Calu3 (cell line): ENCODE measurements at places on chromosomes 16 and 17.
A peak's percentile ranks its signal among the peaks of the same experiment; 100 is the strongest.

DNA sequence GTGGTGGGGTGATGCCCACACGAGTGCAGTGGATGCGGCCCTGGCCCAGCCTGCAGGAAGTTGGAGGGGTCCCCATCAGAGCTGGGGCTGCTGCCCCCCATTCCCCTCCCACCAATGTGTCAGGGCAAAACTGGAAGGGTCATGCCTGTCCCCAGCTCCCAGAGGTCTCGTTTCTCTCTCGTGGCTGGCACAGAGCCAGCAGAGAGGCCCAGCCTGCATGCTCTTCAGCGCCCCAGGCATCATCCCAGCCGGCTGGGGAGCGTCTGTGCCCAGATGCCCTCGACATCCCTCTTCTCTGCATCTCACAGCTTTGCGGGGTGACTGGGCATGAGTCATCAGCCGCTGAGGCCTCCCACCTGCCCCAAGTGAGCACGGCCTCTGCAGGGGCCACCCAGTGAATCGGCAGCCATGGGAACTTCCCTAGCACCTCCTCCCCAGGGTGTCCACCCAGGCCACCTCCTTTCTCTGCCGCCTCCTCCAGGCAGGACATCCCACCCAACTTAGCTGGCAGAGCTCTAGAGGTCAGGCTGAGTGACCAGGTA is 9.8 kb upstream of the CSNK1D start:
- peak; percentile 55 for DNase-seq

- DNase-seq = no peak
These were observed 9.4 kb upstream of the CEP20 start for GRCh38 chr16:15897834-15898254.

- DNase-seq = no peak
These were observed 2.0 kb downstream of the ZNF319 start for GRCh38 chr16:57998486-57998885.

DNA sequence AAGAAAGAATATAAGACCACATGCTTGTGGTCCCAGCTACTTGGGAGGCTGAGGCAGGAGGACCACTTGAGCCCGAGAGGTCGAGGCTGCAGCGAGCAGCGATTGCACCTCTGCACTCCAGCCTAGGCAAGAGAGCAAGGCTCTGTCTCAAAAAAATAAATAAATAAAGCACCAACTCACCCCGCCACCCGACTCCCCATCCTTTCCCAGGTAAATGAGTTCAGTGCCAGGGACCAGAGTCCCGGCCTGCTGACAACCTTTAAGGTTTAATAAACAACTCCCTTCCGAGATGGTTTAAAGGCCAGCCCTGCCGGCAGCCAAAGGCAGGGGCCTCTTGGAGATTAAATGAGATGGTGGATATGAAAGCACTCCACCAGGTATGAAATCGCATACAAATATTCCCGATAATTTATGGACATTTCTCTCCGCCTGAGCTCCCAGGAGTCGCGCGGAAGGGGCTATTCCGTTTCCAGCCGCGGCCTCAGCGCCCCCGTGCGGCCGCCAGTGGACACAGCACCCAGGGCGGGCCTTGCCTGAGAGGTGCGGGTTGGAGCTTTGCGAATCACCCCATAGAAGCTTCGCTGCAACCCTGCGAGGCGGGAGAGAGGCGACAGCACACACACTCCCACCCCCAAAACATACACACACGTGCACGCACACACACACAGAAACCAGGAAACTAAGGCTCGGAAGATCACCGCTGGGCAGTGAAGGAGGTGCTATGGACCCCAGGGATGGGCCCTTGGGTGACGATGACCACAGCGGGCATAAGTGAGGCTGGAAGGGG is 4.0 kb upstream of the RPL38 start:
- peak; percentile 84 for DNase-seq

DNA sequence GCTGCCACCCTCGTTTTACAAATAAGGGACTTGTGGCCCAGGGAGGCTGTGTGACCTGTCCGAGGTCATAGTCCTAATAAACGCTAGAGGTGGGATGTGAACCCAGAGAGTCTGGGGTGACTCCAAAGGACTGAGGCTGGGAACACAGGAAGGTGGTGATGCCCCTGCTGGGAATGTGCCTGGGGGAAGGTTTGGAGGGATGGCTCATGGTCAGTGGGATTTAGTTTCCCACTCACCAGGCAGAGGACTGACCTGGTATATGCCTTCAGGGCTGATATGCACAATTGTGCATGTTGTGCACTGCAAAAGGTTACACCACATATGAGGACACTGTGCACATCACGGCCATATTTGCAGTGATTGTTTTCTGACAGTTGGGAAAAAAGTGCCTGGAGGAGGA is 13.9 kb upstream of the WNT9B start:
- DNase-seq = no peak

DNA sequence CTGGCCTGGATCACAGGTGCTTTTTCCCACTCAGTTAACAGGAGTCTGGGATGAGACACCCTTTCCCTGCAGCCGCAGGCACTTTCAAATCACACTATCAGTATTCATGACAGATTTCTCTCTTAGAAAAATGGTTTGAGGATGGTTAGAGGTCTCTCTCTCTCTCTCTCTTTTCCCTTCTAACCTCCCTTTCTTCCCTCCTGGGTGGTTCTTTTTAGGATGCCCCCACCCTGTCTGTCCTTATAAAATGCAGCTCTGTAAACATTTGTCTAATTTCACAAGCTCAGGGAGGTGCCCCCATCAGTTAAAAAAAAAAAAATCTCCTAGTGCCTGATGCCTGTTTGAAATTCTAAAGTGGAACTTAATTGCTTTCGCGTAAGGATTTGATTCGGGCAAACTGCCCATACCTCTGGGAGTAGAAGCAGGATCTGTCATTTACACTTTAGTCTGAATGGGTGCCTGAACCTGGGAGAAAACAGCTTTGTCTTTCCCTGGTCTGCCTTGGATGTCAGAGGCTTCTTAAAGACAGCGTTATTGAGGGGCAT is 158.8 kb downstream of the CCDC182 start:
- no peak for DNase-seq

DNA sequence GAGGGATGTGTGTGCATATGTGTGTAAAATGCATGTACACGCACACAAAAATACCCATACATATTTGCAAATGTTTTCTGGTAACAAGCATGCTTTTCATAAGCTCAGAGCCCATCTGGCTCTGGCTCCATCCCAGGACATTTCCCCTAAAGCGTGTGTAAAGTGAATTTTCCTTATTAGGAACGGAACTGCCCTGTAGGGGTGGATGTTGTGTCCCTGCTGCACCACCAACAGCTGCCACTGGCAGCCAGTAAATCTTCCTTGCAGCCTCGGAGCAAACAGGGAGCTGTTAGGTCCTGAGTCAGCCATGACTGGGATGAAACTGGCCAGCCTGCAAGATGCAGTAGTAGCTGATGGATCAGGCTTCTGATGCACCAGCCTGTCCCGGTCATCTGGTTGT is 393.5 kb downstream of the UTP18 start:
- no peak for DNase-seq

- peak; percentile 13 for DNase-seq
These were observed 3.7 kb downstream of the RPH3AL start for GRCh38 chr17:348692-349425.

- DNase-seq = peak; percentile 73
These were observed 17.4 kb upstream of the COL1A1 start for GRCh38 chr17:50218771-50219315.

DNA sequence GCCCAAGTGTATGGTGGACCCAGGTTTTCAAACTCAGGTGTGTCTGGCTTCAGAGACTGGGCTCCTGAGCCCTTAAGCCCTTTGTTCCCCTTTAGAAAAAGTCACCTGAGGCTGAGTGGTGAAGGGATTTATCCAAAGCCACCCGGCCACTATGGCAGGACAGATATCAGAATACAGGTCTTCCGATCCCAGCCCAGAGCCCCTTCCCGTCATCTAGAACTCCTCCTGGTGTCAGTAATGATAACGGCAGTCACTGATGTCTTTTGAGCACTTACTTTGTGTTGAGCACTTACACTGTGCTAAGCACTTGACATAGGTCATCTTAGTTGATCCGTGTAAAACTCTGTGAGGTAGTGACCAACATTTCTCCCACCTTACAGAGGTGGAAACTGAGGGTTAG is 16.6 kb downstream of the NOD2 start:
- DNase-seq = no peak

GRCh38 chr16:14088155-14088753 is 17.1 kb downstream of the MRTFB start:
- DNase-seq = no peak

GRCh38 chr17:16287563-16288027 is 65.7 kb downstream of the CENPV start:
- peak; percentile 18 for DNase-seq

DNA sequence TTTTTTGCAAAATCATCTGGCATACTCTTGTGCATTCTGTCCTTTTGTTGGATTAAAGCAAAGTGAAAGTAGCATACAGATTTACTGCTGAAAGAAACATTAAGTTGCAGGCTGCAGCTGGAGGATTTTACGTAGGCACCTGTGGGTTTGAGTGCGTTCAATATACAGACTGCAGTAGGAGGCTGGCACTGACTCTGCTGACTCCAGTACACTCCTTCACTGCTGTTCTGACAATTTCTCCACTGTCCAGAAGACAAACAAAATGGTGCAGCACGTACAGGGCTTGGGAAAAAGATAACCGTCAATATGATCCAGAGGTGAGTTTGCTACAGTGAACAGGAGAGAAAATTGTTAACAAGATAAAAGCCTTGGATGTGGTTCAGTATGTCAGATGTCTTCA is 73.3 kb downstream of the TANC2 start:
- no peak for DNase-seq

DNA sequence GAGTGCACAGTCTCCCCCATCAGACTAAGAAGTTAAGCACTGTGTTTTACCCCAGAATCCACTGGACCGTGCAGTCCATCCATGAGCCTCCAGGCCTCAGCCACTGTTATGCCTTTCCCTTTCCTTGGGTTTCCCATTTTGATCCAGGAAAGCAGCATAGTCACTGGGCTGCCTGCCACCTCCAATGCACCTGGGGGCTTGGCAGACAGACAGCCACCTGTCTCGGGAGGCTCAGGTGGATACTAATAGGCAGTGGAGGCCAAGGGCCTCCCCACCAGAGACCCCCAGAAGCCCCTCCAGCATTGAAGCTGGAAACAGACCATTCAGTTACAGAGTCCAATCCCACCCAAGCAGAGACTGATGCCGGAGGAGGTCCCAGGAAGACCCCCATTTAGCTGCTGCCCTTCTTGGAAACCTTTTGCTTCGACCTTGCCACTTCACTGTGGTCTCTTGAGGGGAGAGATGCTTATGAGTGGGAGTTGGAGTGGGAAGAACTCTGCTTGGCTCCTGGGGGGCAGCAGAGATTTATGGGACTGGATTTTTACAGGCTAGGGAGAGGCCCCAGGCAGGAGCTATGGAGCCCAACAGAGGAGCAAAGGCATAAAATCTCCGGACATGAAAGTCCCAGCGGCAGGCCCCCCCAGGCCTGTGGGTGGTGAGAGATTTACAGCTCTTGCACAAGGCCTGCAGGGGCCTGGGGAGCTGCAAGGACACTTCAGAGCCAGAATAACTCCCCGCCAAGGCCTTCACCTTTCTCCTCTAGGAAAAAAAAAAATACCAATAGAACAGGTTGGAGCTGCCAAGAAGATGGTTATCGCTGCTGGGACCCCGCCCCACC is 12.2 kb upstream of the SP2 start:
- DNase-seq = no peak

DNA sequence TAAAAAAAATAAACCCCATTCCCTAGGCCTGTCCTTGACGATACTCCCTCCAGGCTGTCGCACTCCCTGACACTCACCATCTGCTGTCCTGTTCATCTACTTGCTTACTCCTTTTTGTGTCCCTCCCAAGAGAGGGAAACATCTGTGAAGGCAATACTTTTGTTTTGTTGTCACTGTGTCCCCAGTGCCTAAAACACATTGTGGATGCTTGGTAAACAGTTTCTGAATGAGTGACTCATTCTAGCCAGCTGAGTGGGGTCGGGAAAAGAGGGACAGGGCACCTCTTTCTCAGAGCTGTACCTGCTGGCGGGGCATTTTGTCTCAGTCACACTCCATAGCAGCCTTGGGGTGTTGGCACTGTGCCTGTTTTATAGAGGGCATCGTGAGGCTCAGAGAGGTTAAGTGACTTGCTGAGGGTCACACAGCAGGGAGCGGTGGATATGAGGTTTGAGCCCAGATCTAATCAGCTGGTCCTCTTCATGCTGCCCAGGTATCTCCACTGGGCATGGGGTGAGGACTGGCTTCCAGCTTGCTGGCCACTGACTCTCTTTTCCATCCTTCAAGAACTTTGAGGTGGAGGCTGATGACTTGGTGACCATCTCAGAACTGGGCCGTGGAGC is 15.6 kb downstream of the MAP2K3 start:
- no peak for DNase-seq

GRCh38 chr16:6602405-6602804 is 730.2 kb upstream of the RBFOX1 start:
- no peak for DNase-seq

GRCh38 chr16:49563666-49564065 is 190.1 kb downstream of the C16orf78 start:
- no peak for DNase-seq

DNA sequence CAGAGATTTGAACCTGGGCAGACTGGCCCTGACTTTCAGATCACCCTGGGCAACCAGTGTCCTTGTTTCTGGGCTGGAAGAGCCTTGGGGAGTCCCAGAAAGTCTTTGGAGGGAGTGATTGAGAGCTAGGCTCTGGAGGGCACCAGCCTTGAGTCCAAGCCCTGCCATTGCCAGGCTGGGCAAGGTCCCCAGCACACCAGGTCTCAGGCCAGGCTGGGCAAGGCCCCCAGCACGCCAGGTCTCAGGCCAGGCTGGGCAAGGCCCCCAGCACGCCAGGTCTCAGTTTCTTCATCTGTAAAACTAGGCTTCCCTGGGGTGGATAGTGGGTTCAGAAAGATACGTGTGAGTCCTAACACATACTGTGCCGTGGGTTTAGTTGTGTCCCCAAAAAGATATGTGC is 135.0 kb downstream of the IRF8 start:
- DNase-seq = no peak

DNA sequence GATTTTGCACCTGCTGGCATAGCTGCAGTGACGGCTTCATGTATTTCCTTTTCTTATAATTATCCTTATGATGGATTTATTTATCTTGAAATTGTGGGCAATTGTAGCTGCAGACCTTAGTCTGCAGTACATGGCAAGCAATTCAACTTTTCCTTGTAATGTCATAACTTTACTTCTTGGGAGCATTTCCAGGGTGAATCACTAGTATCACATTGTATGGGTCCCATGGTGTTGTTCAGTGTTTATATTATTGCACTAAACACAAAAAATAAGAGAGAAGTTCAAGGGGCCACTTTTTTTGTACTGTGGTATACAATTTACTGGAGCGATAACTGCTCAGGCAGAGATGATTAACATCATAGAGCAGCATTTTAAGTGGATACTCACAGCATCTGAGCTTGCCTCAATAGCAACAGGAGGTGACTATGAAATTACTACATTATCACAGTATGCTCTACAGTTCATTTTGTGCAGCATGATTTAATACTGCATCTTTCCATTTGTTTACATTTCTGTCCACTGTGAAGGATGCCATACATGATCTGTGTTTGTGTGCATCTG is 169.5 kb downstream of the STX8 start:
- no peak for DNase-seq

DNA sequence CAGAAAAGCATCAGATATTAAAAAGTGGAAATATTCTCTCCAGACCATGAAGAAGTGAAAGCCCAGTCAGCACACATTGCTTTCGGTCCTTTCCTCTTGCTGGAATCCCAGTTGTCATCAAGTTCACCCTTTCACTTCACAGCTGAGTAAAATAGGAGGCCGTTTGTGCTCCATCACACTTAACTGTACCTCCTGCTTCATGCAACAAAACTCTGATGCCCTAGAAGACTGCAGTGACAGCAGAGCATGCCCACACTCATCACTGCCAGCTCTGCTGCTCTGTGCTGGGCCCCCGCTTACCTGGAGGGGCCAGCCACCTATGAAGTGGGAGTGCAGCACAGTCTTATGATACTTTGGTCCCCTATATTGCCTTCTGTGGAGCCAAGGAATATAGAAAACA is 62.5 kb downstream of the N4BP1 start:
- DNase-seq = no peak

- DNase-seq = no peak
These were observed 13.5 kb downstream of the CD300LF start for GRCh38 chr17:74699236-74699635.
